ENCODE measurements at places on chromosomes 5 and 9.

DNA sequence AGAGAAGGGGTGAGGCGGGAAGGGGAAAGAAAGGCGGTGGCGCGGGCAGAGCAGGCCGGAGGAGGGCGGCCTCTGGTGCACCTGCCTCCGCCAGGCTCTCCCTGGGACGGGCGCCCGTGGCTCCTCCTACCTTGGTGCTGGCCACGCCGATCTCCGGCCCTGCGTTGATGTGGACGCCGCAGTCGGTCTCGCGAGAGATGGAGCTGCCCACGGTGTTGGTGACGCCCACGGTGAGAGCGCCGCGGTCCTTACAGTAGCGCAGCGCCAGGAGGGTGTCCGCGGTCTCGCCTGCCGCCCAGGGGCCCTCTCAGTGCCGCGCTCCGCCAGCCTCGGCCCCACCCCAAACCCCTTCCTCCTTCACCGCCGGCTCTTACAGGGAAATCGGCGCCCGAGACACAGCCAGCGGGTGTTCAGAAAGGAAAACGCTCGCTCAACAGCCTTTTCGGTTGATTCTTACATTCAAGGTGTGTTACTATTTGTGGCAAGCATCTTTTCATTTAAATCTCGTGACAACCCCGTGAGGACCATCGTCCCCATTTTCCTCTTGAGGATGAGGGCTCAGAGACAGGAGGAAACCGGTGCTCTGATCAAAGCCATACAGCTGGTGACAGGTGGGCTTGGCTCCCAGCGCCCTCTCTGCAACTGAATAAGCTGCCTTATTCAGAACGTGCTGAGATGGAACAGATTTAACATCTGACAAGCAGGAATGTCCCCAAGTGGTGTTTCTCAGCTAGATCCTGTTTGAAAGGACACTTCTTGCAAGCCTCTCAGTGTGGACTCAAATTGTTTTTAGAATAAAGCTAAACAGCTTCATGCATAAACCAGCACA is 22.0 kb upstream of the MAPK9 start:
- DNase-seq: no peak

- no peak for DNase-seq
These were observed 86.0 kb upstream of the ZNF618 start for GRCh38 chr9:113790093-113790492.

- DNase-seq: no peak
These were observed 17.2 kb upstream of the EFNA5 start for GRCh38 chr5:107687937-107688336.

- no peak for DNase-seq
These were observed 9.7 kb downstream of the ANGPTL2 start for GRCh38 chr9:127112735-127113161.

GRCh38 chr5:160651692-160652645 is 200.0 kb downstream of the ATP10B start:
- DNase-seq: no peak

GRCh38 chr5:83071286-83072051 is 5.7 kb downstream of the TMEM167A start:
- no peak for DNase-seq

DNA sequence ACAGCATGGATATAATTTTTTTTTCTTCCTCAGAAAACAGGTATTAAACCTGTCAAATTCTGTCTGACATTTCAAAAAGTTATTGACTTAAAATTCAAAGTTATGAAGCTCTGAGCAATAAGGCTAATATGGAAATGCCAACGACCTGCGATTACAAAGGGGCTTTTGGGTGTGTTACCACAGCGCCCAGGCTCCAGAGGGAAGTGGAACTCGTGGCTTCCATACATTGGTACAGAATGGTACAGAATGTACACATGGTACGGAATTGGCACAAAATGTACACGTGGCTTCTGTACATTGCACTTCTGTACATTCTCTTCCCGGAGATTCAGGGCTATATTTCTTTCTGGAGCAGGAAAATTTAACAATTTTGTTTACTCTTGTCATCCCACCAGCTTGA is 225.1 kb upstream of the TBCA start:
- no peak for DNase-seq

DNA sequence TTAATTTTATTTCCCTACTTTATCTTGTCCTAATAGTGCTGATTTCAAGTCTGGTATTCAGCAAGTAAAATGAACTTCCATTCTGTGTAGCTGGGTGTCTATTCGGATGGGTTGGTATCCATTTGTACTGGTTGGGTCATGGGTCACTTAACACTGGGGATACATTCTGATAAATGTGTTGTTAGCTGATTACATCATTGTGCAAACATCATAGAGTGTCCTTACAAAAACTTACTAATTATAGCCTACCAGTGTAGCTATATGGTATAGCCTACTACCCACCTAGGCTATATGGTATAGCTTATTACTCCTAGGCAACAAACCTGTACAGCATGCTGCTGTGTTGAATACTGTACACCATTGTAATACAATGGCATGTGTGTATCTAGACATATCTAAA is 1373.7 kb upstream of the DMAC1 start:
- DNase-seq: no peak

- no peak for DNase-seq
These were observed 23.0 kb downstream of the SPARC start for GRCh38 chr5:151663617-151664293.

GRCh38 chr5:127757576-127757975 is 54.4 kb downstream of the CCDC192 start:
- no peak for DNase-seq

GRCh38 chr5:145463634-145464033 is 371.5 kb downstream of the PRELID2 start:
- DNase-seq: no peak

DNA sequence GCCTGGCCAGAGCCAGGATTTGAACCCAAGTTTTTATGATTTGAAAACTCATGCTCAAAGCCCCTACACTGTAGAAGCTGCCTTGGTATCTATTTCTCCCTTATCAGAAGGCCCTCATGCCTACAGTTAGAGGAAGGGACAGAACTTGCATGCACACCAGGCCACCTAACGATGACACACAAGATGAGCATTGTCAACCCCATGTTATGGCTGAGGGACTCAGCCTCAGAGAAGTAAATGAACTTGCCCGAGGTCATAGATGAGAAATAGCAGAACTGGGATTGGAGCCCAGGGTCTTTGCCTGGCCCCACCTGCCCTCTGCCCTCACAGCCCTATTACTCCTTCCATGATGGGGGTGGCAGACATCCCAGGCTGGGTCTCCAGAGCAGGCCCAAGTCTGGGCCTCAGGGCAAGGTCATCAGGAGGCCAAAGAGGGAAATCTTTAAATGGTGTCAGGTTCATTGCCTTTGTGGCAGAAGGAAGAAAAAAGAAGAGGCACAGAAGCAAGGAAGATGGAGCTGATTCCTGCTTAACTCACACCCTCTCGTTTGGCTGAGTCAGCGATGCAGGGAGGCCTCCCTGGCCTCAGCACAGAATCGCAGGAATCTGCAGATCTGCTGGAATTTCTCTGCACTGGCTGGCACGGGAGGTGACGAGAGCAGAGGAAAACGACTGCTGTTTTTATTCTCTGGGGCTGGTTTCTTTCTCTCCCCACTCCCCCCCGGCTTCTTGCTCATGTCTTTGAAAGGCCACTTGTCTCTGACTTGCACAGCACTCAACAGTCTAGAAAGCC is 20.6 kb upstream of the CRB2 start:
- DNase-seq: peak; percentile 40

DNA sequence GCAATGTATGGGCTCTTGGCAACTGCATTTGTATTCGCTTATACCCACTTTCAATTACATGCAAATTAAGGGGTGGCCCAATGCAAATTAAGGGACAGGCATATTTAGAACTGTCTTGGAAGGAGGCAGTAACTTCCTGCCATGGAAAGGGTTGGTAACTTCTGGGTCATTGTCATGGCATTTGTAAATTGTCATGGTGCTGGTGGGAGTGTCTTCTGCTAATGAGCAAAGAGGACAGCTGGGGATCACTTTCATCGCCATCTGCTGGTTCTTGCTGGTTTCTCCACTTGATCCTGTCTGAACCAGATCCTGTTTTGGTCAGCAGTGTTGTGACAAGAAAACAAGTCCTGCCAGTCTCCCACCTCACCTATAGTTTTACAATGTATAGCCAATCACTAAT is 23.3 kb upstream of the UGT3A2 start:
- no peak for DNase-seq

GRCh38 chr5:5881294-5881693 is 458.8 kb downstream of the ICE1 start:
- DNase-seq: peak; percentile 23

DNA sequence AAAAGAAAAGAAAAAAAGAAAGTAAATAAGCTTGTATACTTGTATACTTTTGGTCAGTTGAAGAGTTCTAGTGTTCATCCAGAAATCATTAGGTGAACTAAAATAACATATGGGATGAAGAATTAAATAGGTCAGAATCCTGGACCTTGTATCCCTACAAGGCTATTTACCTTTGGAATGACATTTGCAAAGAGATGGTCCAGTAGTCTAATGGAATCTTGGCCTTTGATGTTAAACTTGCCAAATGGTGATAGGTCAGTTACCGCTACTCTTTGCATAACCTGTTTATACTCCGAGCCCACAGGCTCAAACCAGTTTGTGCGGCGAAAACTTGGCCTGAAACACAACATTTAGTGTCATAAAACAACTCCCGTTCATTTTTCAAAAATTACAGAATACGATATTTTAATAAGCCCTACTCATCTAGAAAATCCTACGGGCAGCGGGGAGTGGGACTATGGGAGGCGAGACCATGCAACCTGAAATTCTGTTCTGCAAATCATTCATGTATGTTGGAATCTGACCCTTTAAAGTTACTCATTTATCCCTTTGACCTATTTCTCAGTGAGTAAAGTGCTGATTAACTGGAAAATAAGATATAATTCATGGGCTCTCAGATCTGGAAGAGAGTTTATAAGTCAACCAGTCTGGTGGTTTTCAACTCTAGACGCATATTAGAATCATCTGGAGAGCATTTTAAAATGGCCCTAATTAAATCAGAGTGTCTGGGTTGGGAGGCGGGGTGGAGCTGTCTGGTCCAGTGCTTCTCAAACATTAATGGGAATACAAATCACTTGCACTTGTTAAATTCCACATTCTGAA is 38.6 kb downstream of the DMGDH start:
- no peak for DNase-seq

GRCh38 chr5:124655251-124655917 is 91.1 kb downstream of the ZNF608 start:
- no peak for DNase-seq

GRCh38 chr9:3285365-3286161 is 240.2 kb downstream of the RFX3 start:
- DNase-seq: no peak

GRCh38 chr5:128896675-128897074 is 68.6 kb upstream of the SLC27A6 start:
- no peak for DNase-seq

DNA sequence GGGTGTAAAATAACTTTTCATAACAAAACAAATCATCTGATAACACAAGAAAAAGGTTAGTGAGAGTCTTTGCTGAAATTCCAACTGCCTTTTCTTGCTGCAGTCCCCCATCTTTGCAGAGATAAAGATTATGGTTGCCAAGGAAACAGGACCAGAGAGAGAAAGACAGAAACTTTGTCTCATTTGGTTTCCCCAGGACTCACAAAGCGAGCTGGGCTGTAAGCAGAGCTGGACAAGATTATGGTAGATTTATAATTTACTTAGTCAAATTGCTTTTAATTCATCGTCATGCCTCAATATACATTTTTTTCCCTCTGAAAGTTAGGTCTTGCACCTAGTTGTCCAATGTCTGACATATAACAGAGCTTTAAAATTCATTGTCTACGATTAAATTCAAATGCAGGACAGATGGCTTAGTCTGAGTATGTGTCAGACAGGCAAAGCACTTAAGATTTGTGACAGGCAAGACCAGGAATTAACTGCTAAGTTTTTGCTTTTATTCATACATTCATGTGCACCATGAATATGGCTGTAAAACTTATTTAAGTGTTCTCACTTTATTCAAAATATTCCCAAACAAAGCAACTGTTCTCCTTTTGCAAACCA is 17.4 kb downstream of the ENC1 start:
- no peak for DNase-seq

- DNase-seq: no peak
These were observed 229.7 kb upstream of the IRX4 start for GRCh38 chr5:2112173-2113025.

- DNase-seq: no peak
These were observed 596.0 kb downstream of the SEMA5A start for GRCh38 chr5:8949908-8950307.

- DNase-seq: no peak
These were observed 402.5 kb upstream of the SLC24A2 start for GRCh38 chr9:20191228-20191840.

GRCh38 chr5:113250341-113250953 is 184.3 kb downstream of the TSSK1B start:
- DNase-seq: no peak

DNA sequence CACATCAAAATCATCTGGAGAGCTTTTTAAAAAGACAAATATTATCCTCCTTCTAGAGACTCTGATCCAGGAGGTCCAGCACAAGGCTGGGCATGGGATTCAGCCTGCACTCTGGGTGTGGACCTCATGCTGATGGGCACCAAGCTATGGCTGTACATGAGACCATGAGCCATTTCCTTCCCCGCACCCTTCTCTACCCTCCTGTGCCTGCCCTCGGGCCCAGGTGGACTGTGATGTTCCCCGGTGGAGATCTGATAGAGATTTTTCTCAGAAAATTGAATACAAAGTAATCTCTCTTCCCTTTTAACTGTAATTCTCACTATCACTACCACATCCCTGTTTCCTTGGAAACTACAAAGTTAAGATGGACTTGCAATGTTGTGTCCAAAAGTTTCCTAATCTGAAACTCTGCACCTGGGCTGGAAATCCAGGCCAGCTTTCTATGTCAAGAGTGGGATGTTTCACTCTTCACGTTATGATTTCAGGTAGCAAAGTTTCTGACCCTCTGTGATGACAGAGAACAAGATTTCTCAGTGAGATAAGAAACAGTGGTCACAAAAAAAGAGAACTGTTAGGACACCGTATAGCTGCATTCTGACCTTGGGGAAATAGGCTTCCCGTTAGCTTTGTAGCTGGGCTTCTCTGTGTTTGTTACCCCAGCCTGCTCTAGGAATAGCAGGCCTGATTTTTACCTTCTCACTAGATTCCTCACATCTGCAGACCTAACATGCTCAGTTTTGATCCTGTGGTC is 11.5 kb downstream of the SFXN1 start:
- no peak for DNase-seq

- DNase-seq: no peak
These were observed 163.1 kb downstream of the IZUMO3 start for GRCh38 chr9:24382566-24382965.

DNA sequence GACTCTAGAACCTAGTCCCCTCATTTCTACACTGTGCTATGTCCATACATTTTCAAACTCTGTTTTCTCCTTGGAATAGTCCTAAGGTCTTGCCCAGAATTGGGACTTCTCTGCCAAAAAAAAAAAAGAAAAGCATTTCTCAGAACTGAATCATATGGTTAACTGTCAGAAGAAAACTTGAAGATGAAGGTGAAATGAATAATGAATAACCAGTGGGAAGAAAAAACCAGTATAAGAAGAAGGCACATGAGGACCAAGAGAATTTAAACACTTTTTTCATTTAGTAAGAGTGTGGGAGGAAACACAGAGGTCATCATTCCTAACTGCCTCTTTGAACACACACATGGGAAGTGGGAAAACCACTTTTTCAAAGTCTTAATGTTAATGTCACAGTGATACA is 197.7 kb downstream of the PRELID2 start:
- no peak for DNase-seq

Data from nephron progenitor cell (in vitro differentiated cells).